ENCODE measurements at places on chromosomes 12 and 14.

- DNase-seq, result peak; percentile 17
- H3K27me3 ChIP-seq, result no peaks in the 10 kb centered on the region
- no peak overlapping the region for H3K27ac ChIP-seq
- H3K4me1 ChIP-seq, result no peaks in the 10 kb centered on the region
- H3K36me3 ChIP-seq, result no peaks in the 10 kb centered on the region
Measured at GRCh38 chr12:91460469-91460868, 277.9 kb upstream of the DCN start.

DNA sequence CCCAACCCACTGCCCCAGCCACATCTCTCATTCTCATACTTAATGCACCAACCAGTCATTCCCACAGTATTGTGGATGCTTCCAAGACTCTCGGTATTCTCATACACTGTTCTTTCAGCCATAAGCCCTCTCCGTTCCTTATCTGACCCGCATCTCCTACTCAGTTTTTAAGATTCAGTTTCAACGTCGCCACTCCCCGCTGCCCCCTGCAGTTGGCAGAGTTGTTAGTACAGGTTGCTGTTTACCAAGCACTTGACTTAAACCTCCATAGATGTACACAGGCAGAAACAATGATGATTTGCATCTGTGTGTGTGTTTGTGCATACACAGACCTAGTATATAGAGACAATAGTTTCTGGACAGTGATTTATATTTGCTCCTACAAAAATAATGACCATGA, 40.2 kb downstream of the PAH start:
- no peaks in the 10 kb centered on the region for H3K4me1 ChIP-seq
- no peaks in the 10 kb centered on the region for H3K36me3 ChIP-seq
- DNase-seq, result no peak
- no peak overlapping the region for H3K4me3 ChIP-seq

GRCh38 chr14:45426685-45427282, 173.8 kb upstream of the MIS18BP1 start:
- no peak for DNase-seq
- H3K27me3 ChIP-seq, result no peaks in the 10 kb centered on the region
- H3K4me3 ChIP-seq, result no peak overlapping the region
- no peaks in the 10 kb centered on the region for H3K4me1 ChIP-seq

DNA sequence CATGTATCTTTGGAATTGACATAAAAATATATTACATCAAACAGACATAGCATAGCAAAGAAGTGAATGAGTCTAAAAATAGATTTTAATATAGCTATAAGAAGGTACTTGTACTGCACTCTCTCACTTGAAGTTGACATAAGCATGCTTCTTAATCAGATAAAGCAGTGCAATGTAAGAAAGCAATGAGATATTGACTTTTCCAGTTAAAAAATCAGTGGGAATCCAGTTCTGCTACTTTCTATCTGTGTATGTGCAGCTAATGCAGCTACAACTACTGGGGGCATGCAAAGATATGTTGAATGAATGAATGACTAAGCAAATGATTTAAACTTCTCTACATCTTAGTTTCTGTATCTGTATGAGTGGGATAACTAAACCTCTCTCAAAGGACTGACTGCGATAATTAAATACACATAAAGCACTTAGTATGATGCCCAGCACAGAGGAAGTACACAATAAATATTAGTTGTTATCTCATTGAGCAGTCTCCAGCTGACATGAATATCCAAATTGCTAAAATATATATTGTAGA, 10.3 kb downstream of the WASHC3 start:
- no peak for DNase-seq
- H3K27me3 ChIP-seq, result no peaks in the 10 kb centered on the region
- H3K27ac ChIP-seq, result no peak overlapping the region

- no peak overlapping the region for H3K27ac ChIP-seq
- no peak overlapping the region for H3K4me3 ChIP-seq
- DNase-seq, result no peak
- no peaks in the 10 kb centered on the region for H3K27me3 ChIP-seq
Measured at GRCh38 chr14:99258341-99258861, 13.6 kb downstream of the BCL11B start.

GRCh38 chr12:34340534-34341361, 318.5 kb downstream of the ALG10 start:
- H3K27ac ChIP-seq, result no peak overlapping the region
- no peaks in the 10 kb centered on the region for H3K36me3 ChIP-seq
- no peak for DNase-seq
- H3K27me3 ChIP-seq, result no peaks in the 10 kb centered on the region
- H3K4me1 ChIP-seq, result no peaks in the 10 kb centered on the region
- no peak overlapping the region for H3K4me3 ChIP-seq

- no peak for DNase-seq
- H3K4me3 ChIP-seq, result no peak overlapping the region
- no peaks in the 10 kb centered on the region for H3K4me1 ChIP-seq
Measured at GRCh38 chr12:18262514-18262913, 1.2 kb downstream of the PIK3C2G start.

DNA sequence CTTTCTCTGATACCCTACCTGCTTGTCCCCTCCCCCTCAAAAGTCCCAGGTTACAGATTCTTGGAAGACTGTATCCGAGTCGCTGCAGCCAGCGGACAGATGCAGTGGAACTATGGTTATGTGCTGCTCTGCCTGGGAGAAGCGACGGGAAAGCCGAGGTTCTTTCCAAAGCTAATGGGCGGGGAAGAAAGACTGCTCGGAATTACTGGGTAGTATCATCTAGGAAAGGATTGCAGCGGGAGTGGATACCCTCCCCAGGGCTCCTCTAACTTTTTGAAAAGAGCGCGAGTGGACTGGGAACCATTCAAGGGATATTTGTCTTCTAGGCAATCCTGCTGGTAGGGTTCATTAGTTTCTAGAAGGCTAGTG, 1.4 kb downstream of the PTHLH start:
- H3K4me3 ChIP-seq, result peak overlapping the region; percentile 39
- H3K27ac ChIP-seq, result no peak overlapping the region
- H3K27me3 ChIP-seq, result peaks cover 67% of the 10 kb centered on the region
- peaks cover 8% of the 10 kb centered on the region for H3K4me1 ChIP-seq
- DNase-seq, result no peak

DNA sequence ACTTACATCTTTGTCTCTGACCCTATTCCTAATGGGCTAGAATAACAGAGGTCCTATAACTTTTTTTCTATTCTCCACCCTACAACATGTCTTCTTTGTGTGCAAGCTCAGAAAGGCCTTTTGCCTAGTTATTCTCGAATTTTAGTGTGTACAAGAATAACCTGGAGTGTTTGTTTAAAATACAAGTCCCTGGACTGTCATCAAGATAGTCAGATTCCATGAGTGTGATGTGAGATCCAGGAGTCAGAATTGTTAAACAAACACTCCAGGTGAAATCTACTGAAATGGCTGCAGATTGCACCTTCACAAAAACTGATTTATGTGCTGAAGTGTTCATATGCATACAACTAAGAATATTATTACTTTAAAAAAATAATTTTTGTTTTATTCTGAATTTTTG, 114.4 kb upstream of the DIO2 start:
- H3K4me1 ChIP-seq, result no peaks in the 10 kb centered on the region
- H3K27ac ChIP-seq, result no peak overlapping the region
- DNase-seq, result no peak
- H3K27me3 ChIP-seq, result no peaks in the 10 kb centered on the region
- no peaks in the 10 kb centered on the region for H3K36me3 ChIP-seq

DNA sequence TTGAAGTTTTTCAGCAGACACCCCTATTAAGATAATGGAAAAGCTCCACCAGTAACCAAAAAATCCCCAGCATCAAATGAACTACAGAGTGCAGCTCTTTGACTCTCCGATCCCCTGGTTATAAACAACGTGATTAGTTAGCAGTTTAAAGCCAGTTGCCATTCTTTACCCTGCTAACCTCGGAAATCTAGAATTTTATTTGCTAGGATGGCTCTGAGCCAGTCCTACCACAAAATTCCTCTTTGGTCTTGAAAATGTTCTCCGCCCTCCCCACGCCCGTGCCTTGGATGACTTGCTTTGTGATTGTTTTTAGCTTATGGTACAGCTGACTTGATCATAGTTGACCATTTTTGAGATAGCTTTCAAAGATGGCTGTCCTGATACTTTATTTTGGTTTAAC, 1.2 kb downstream of the KLHDC2 start:
- no peaks in the 10 kb centered on the region for H3K36me3 ChIP-seq
- H3K27me3 ChIP-seq, result no peaks in the 10 kb centered on the region
- peak; percentile 69 for DNase-seq
- H3K27ac ChIP-seq, result peak overlapping the region; percentile 97
- peaks cover 10% of the 10 kb centered on the region for H3K4me1 ChIP-seq

GRCh38 chr12:20370014-20370386, 1.7 kb downstream of the PDE3A start:
- H3K27ac ChIP-seq, result peak overlapping the region; percentile 89
- H3K4me1 ChIP-seq, result no peaks in the 10 kb centered on the region
- peak; percentile 72 for DNase-seq
- H3K27me3 ChIP-seq, result no peaks in the 10 kb centered on the region

DNA sequence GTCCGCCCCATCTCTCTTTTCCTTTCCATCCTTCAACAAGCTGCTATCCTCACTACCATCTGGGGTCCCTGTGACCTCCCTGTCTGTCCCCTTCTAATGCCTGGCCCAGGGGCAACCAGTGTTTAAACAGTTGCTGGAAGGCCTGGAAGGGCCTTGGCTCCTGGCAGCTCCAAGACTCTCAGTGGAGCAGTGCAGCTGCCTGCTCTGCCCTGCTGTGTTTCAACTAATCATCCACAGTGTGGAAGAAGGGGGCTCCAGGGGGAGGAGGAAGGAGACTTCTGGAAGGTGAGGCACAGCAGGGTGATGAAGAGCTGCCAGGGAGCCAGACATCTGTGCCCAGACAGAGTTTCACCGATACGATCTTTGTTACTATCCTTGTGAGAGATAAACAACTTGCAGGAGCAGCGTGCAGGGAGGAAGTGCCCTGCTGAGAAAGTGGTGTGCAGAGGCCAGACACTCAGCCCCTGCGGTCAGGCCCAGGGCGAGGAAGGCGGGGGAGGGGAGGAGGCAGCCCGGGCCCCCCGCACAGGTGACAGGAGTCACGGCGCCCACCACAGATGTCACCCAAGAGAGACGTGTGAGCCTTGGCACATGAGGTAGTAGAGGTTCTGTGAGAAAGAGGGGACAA, 1061.8 kb downstream of the BCL11B start:
- DNase-seq, result no peak
- no peaks in the 10 kb centered on the region for H3K36me3 ChIP-seq
- H3K27ac ChIP-seq, result no peak overlapping the region
- no peaks in the 10 kb centered on the region for H3K4me1 ChIP-seq

- no peaks in the 10 kb centered on the region for H3K36me3 ChIP-seq
- DNase-seq, result no peak
- no peak overlapping the region for H3K4me3 ChIP-seq
- H3K4me1 ChIP-seq, result no peaks in the 10 kb centered on the region
- no peak overlapping the region for H3K27ac ChIP-seq
- no peaks in the 10 kb centered on the region for H3K27me3 ChIP-seq
Measured at GRCh38 chr14:78610994-78611393, 440.8 kb downstream of the NRXN3 start.

DNA sequence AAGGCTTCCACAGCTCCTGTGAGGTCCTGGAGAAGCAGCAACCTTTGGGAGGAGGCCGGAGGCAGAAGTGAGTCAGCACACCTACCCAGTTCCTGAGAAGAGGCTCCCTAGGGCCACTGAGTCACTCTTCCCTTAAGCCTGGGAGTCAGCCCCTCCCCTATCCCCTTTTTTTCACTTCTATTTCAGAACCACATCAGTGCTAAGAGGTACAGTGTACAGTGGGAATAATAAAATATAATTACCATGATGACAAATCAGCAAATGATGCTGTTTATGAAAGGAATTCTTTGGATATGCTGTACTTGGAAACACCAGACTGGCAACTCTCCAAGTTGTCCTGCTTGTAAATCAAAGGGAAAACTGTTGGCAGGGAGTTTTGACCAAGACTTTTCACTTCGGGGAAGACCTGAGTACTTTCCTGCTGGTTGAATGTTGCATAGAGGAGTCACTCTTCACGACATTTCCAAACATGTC, 7.8 kb upstream of the TBPL2 start:
- peak overlapping the region; percentile 37 for H3K27ac ChIP-seq
- H3K36me3 ChIP-seq, result no peaks in the 10 kb centered on the region
- no peak overlapping the region for H3K4me3 ChIP-seq
- H3K4me1 ChIP-seq, result peaks cover 5% of the 10 kb centered on the region

GRCh38 chr12:49583366-49584094, 15.6 kb upstream of the MCRS1 start:
- no peak for DNase-seq
- no peaks in the 10 kb centered on the region for H3K27me3 ChIP-seq
- H3K36me3 ChIP-seq, result no peaks in the 10 kb centered on the region
- no peaks in the 10 kb centered on the region for H3K4me1 ChIP-seq
- H3K27ac ChIP-seq, result no peak overlapping the region
- H3K4me3 ChIP-seq, result no peak overlapping the region

GRCh38 chr14:66099931-66100330, 386.2 kb upstream of the CCDC196 start:
- no peak overlapping the region for H3K4me3 ChIP-seq
- no peaks in the 10 kb centered on the region for H3K27me3 ChIP-seq
- H3K4me1 ChIP-seq, result no peaks in the 10 kb centered on the region

DNA sequence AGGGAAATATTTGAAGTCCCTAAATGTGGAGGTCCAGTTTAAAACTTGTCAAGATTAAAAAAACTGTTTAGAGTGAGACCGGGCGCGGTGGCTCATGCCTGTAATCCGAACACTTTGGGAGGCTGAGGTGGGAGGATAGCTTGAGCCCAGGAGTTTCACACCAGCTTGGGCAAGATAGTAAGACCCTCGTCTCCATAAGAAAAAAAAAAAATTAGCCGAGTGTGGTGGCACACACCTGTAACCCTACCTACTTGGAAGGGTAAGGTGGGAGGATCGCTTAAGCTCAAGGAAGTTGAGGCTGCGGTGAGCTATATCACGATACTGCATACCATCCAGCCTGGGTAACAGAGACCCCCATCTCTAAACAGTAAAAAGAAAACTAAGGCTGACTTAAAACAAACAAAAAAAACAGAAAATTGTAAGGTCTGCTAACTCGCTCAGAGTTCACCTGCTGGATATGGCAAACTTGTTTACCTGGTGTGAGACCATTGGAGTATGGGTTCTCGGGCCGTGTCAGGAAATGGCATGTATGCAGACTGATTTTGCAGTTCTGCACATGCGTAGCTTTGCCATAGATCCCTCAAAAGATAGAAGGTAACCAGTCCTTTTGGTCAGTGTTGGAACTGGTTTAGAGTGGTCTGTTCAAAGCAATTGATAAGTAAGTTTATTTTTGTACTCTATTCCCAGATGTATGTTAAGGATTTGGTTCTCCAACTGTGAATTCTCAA, 2.1 kb downstream of the RNF10 start:
- no peaks in the 10 kb centered on the region for H3K27me3 ChIP-seq
- H3K36me3 ChIP-seq, result no peaks in the 10 kb centered on the region
- peak; percentile 61 for DNase-seq

DNA sequence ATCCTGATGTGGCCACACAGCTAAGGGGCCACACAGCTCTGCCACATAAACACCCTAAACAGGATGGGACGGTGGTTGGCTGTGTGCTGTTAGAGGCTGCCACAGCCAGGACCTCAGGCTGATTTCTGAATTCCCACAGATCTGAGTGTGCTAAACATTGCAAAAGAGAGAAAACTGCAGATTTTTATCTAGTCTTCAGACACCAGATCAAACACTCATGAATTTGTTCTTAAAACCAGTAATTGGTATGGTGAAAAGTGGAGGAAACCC, 190.7 kb downstream of the MON2 start:
- no peaks in the 10 kb centered on the region for H3K4me1 ChIP-seq
- no peak overlapping the region for H3K27ac ChIP-seq
- H3K36me3 ChIP-seq, result no peaks in the 10 kb centered on the region
- H3K4me3 ChIP-seq, result no peak overlapping the region
- DNase-seq, result no peak
